Effector memory CD8-positive, alpha-beta T cell (primary cell): ENCODE measurements at places on chromosomes 4 and X.

DNA sequence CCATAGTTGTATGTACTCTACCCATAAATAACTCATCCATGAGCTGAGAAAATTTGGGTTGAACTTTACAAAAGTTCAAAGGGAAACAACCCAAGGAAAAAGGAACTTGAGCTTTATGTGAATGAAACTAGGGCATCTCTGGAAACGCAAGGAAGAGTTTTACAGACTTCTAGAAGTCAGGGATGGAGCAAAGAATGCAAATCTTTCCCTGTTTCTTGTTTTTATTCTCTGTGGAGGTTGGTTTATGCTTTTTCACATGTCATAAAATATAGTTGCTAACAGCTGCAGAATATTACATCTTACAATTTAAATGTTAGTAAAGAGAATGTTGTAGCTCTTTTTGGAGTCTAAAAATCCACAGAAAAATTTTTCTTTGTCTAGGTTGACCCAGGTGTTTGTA lies 754.1 kb downstream of the PCDH7 start:
- H3K4me3 ChIP-seq: no peak overlapping the region
- H3K27me3 ChIP-seq: no peaks in the 10 kb centered on the region
- no peak for DNase-seq
- H3K4me1 ChIP-seq: no peaks in the 10 kb centered on the region
- H3K27ac ChIP-seq: no peak overlapping the region
- no peaks in the 10 kb centered on the region for H3K36me3 ChIP-seq

DNA sequence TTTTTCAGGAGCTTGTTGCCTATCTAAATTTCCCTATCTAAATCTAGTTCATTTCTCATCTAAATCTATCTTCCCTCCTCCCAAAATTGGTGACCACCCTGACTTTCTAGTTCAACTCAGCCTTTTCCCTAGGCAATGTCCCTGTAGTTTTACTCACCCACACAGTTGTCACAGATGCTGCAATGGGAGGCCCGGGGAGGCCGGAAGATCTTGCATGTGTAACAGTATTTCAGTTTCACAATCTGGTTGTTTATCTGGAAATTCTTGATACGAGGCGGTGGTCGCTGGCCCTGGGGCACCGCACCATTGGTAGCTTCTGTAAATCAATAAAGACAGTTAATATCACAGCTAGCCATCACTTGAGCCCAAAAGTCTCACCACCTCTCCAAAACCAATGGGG lies 20.2 kb downstream of the ZDHHC9 start:
- H3K4me1 ChIP-seq: peaks cover 3% of the 10 kb centered on the region
- H3K4me3 ChIP-seq: no peak overlapping the region
- no peak for DNase-seq
- H3K36me3 ChIP-seq: no peaks in the 10 kb centered on the region
- H3K27me3 ChIP-seq: no peaks in the 10 kb centered on the region
- H3K27ac ChIP-seq: no peak overlapping the region

DNA sequence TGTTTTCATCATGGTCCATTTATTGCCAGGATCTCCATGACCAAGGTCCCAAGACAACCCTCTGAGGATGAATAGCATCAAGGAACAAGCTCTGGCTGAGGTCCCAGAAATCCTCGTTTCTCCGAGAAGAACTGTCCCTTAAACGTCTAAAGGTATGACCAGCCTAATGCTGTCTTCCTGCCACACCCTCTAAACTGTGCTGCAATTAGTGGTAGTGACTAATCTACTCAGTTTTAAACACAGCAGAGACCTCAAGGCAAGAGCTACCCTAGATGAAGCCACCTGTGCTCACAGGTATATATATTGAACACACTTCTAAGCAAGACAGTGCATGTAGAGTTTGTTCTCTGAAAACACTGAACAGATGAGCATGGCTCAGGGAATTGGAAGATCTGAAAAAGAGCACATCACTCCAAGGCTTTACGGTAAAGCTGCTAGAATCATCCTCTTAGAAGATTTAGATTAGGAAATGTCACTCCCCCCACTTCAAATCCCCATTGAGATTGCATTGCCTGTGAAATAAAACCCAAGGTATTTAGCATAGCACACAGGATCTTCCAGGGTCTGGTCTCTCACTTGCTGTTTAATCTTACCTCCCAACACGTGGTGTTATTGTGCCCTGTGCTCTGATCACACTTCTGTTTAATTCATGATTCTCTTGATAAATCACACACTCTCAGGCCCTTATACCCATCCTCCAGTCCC lies 173.9 kb upstream of the VCX3A start:
- no peak for DNase-seq
- H3K27me3 ChIP-seq: no peaks in the 10 kb centered on the region
- no peaks in the 10 kb centered on the region for H3K4me1 ChIP-seq

DNA sequence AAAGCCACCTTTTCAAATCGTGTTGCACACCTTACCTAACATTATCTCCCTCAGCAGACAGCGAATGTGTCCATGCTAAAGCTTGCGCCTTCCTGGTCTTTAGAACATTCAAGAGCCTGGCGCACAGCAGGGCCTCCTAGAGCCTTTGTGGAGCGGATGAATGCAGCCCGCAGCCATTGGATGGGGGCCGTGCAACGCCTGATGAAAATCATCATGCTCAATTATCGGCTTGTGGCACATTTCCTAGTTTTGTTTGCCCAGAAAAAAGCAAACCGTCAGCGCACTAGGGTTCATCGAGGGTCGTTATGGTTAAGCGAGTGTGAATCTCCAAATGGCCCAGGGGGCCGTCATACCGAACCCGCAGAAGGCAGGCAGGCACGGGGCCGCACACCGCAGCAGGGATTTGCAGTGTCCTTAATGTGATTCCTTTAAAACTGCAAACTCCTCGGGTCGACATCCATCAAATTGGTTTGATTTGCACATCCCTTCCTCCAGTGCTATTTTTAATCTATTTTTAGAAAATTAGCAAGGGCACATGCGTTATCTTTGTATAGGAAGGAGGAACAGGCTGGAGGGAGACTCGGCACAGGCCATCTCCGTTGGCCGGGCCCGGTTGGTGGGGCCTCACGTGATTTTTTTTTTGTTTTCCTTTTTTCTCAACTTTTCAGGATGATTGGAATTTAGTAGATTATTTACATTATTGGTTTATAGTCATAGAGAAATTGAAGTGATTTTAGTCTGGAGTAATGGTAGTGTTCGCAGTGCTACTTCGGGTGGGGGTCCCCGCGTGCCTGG lies 53.1 kb downstream of the ABLIM2 start:
- DNase-seq: no peak
- no peaks in the 10 kb centered on the region for H3K4me1 ChIP-seq
- no peaks in the 10 kb centered on the region for H3K36me3 ChIP-seq
- no peak overlapping the region for H3K27ac ChIP-seq
- no peaks in the 10 kb centered on the region for H3K27me3 ChIP-seq

DNA sequence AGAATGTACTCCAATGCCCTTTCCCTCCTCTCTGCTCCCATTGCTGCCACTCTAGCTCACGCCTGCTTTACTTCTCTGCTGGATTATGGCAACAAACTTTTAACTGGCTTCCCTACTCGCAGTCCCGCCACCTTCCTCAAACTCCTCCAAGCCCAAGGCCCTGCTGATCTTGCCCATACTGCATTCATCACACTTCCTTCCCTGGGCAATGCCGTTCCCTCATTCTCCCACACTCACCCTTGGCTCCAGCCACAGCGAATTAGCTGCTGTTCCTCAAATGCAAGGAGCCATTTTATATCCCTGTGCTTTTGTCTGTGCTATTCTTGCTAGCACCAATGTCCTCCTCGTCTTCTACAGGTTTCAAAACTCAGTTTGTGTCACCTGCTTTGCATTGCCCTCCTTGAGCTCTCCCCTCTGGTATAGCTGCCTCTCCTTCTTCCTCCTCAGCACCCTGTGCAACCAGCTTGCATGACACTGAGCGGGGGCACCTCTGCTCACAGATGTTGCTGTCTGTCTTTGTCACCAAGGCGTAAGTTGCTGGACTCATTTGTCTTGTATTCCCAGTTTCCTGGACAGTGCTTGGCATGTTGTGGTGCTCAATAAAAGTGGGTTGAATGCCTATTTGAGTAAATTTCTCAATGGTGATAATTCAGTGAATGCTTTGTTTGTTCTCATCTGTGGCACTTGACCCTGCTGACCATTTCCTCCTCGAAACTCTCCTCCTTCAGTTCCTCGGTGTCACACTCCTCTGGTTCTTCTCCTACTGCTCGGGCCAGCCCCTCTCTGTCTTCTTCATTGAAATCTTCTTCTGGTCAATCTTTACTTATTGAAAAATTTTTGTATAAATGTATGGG lies 22.4 kb upstream of the MGST2 start:
- H3K4me3 ChIP-seq: no peak overlapping the region
- H3K27me3 ChIP-seq: peaks cover 13% of the 10 kb centered on the region
- H3K4me1 ChIP-seq: no peaks in the 10 kb centered on the region

DNA sequence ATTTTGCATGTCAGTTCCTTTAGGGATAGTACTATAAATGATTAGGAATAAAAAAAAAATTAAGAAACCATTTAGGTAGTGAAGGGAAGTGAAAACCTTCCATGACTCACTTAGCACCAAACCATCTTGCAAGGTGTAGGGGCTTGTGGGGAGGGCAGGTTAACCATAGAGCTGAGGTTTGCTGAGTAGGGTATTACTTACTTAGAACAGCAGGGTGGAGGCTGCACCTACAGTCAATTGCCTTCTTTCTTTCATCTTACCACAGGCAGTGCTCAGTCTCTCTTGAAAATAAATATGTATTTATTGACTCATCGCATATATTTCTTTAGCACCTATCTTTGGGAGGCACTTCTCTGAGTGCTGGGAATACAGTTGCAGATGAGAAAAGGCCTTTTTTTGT lies 104.9 kb upstream of the GIMD1 start:
- DNase-seq: no peak
- no peaks in the 10 kb centered on the region for H3K4me1 ChIP-seq
- H3K27me3 ChIP-seq: no peaks in the 10 kb centered on the region
- H3K4me3 ChIP-seq: no peak overlapping the region
- H3K27ac ChIP-seq: no peak overlapping the region
- no peaks in the 10 kb centered on the region for H3K36me3 ChIP-seq

DNA sequence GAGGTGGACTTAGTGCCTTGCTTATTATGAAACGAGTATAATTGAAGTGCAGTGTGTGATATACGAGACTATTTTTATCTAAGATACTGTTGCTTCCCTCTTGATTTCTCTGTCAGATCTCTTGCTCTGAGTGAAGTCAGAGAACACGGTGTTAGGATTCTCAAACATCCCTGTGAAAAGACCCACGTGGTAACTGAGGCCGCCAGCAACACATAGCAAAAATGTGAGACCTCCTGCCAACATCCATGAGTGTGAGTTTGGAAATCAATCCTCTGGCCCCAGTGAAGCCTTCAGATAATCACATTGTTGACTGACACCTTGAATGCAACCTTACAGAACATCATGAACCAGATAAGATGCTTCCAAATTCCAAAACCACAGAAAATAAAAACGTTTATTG lies 954.4 kb downstream of the FAT4 start:
- H3K36me3 ChIP-seq: no peaks in the 10 kb centered on the region
- no peak overlapping the region for H3K4me3 ChIP-seq
- H3K27ac ChIP-seq: no peak overlapping the region
- H3K4me1 ChIP-seq: no peaks in the 10 kb centered on the region
- DNase-seq: no peak
- H3K27me3 ChIP-seq: no peaks in the 10 kb centered on the region

DNA sequence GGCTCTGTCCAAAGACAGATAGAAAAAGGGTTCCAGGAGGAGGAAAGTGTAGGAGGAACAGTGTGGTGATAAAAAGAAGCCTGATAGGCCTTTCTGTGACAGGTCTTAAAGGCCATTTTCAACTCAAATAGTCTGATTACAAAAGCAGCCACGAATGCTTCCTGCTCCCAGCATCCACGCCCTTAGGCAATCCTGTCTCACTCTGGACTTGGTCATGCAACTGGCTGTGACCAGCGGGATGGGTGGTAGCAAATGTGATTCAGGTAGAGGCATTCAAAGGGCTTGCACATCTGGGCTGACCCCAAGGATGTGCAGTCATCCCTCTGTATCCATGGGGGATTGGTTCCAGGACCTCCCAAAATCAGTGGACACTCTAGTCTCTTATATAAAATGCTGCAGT lies 14.4 kb upstream of the SEPSECS start:
- H3K4me1 ChIP-seq: peaks cover 14% of the 10 kb centered on the region
- H3K27me3 ChIP-seq: no peaks in the 10 kb centered on the region
- DNase-seq: no peak
- no peak overlapping the region for H3K27ac ChIP-seq
- H3K36me3 ChIP-seq: peaks cover 9% of the 10 kb centered on the region

- H3K27me3 ChIP-seq: no peaks in the 10 kb centered on the region
- DNase-seq: no peak
- no peak overlapping the region for H3K27ac ChIP-seq
These were observed 80.9 kb upstream of the MTM1 start for GRCh38 chrX:150487369-150488094.

DNA sequence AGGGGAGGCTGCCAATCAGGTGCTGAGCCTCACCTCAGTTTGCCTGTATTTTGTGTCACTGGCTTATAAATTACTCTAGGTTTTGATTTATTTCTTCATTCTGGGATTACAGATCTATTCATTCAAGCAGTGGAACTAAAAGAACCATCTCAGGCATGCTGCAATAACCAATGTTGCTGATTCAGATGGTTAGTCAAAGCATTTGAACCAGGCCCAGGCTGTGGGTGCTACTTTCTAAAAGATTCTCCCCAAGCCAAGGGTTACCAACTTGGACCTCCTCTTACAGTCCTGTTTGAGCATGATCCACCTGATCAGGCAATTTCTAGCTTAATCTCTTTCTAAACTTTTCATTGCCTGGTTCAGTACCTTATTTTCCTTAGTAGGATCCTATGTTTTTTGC lies 67.2 kb downstream of the TMEM131L start:
- H3K27ac ChIP-seq: peak overlapping the region; percentile 98
- no peaks in the 10 kb centered on the region for H3K27me3 ChIP-seq
- H3K4me1 ChIP-seq: peaks cover 61% of the 10 kb centered on the region

- H3K27me3 ChIP-seq: no peaks in the 10 kb centered on the region
- no peaks in the 10 kb centered on the region for H3K4me1 ChIP-seq
- no peak overlapping the region for H3K4me3 ChIP-seq
- peaks cover 3% of the 10 kb centered on the region for H3K36me3 ChIP-seq
- DNase-seq: no peak
- H3K27ac ChIP-seq: no peak overlapping the region
These were observed 129.8 kb downstream of the MXRA5 start for GRCh38 chrX:3216581-3217180.

GRCh38 chrX:78945186-78945912 lies at the start of gene P2RY10:
TSS of gene P2RY10 (plus strand) at chrX:78945391. CDS start at chrX:78960521, 15,130 bp downstream.
- H3K4me1 ChIP-seq: peaks cover 29% of the 10 kb centered on the region
- H3K27ac ChIP-seq: peak within 1 kb of the TSS; percentile 99
- DNase-seq: peak; percentile 25
